HS-27A (cell line): ENCODE measurements at places on chromosomes 1 and 21.
A peak's percentile ranks its signal among the peaks of the same experiment; 100 is the strongest.

- no peak for DNase-seq
These were observed 30.8 kb upstream of the FAM78B start for GRCh38 chr1:166197597-166197996.

DNA sequence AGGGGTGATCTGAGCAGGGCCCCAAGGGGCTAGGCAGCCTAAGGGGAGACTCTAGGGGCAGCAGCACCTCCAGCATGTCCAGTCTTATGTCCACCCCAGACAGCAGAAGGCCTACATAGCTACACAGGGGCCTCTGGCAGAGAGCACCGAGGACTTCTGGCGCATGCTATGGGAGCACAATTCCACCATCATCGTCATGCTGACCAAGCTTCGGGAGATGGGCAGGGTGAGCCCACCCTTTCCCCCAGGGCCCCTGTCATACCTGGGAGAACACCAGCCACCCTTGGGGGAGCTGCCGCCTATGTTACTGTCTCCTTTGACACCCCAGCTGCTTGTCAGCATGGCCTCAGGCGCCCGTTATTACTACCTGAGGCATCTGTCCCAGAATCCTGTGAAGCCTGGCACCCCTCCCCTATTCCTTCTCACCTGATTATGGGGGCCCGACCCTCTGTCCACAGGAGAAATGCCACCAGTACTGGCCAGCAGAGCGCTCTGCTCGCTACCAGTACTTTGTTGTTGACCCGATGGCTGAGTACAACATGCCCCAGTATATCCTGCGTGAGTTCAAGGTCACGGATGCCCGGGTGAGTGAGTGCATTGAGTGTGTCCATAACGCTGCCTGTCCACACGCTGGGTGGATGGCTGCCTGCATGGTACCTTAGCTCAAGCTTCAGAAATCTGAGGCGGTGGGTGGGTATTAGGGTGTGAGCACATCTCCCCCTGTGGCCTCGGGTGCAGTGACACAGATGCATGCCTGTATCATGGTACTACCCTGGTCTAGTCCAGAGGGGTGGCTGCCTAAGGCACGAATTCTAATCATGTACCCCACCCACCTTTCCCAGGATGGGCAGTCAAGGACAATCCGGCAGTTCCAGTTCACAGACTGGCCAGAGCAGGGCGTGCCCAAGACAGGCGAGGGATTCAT is 29.7 kb upstream of the KDM4A start:
- DNase-seq: no peak

DNA sequence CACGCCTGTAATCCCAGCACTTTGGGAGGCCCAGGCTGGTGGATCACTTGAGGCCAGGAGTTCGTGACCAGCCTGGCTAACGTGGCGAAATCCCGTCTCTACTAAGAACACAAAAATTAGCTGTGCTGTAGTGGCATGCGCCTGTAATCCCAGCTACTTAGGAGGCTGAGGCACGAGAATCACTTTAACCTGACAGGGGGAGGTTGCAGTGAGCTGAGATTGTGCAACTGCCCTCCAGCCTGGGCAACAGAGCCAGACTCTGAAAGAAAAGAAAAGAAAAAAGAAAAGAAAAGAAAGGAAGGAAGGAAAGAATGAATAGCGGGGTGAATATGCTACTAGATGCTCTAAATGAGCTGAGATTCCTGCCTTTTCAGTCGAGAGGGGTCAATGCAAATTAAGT is 7.1 kb downstream of the GFI1 start:
- no peak for DNase-seq

DNA sequence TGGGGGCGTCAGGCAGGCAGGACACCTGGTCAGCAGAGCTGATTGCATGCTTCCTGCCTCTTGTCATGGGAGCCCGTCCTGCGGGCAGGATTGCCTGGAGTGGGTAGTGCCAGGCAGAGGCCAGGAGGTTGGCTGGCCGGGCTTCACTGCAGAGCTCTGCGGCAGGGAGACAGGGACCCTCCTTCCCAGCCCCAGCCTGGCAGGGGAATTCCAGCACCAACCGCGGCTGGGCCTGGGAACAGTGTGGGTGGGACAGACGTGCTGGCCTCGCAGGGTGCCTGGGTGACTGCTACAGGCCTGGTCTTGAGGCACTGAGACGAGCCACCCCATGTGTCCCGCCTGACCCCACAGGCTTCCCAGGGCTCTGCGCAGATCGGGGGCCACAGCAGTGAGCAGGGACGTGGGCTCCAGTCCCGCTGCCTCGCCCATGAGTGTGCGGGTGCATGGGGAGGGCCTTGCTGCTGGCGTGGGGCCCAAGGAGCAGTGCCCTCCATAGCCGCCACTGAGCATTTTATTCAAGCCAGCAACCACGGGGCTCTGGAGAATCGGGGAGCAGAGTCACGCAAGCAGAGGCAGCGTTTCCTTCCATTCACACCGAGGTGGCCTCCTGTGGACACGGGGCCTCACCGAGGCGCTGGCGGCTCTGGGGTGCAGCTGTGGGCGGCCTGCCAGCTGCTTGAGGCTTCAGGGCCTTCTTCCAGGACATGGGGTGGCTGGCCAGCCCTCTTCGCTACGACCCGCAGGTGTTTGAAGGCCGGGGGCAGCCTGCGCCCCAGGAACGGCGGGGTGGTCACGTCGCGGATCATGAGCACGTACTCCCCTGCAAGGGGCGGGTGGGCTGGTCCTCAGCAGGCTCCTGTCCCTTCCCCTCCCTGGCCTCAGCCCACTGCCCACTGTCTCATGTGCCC is 70.3 kb downstream of the MORN1 start:
- no peak for DNase-seq

DNA sequence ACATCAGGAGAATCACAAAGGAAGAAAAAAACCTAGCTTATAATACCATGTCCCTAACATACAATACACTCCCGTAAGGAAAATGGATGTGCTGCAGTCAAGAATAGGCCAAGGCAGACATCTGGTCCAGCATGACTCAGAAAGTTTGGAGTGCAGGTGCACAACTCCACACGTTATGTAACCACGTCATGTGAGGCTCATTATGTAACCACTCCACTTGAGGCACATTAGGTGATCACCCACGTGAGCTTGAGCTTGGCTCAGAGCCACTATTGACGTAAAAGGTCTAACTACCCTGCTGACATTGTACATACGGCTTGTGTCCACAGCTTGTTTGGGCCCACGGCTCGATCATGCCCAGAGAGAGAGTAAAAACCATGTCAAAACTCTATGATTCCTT is 99.8 kb upstream of the C1orf21 start:
- no peak for DNase-seq

DNA sequence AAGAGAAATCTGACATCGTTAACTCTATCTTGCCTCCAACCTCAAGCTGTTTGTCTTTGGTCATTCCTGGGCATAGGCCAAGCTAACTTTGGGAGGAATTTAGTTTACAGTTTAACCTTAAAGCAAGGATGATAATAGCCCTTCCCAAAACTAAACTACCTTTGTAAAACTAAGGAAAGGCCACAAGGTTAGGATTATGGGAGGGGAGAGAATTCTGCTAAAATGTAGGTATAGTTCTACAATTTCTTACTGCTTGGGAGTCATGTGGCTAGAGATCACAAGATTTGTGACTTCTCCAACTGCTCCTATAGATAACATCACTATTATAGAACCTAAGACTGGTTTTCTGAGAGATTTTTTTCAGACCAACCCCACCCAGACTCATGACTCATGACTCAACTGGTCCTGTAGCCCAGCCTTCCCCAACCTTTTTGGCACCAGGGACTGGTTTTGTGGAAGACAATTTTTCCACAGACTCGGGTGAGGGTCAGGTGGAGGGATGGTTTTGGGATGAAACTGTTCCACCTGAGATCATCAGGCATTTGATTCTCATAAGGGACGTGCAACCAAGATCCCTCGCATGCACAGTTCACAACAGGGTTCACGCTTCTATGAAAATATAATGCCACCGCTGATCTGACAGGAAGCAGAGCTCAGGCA is 70.7 kb upstream of the MUTYH start:
- peak; percentile 19 for DNase-seq

- no peak for DNase-seq
These were observed 69.8 kb upstream of the HSPA13 start for GRCh38 chr21:14452727-14453241.

GRCh38 chr1:109279615-109280278 is 3.2 kb downstream of the PSRC1 start:
- DNase-seq: no peak

DNA sequence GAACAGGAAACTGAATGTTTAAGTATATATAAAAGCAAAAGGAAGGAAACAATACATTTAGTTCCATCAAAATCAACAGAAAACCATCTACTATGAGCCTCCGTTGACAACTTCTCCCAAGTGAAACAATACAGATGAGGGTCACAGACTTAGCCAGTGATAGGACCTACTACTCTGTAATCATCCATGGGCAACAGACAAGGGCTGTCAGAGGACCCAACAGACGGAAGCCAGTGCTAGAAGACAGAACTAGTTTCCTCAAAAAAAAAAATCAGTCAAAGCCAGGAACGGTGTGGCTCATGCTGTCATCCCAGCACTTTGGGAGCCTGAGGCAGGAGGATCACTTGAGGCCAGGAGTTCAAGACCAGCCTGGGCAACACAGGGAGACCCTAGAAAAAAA is 20.6 kb downstream of the RERE start:
- no peak for DNase-seq

- no peak for DNase-seq
These were observed 203.7 kb upstream of the RUNX1 start for GRCh38 chr21:35252831-35253230.

- DNase-seq: no peak
These were observed 78.9 kb downstream of the CAMTA1 start for GRCh38 chr1:6864166-6864565.

- no peak for DNase-seq
These were observed 590.8 kb upstream of the PRMT6 start for GRCh38 chr1:106465666-106466065.

GRCh38 chr1:87072411-87072810 is 158.0 kb downstream of the HS2ST1 start:
- DNase-seq: no peak

DNA sequence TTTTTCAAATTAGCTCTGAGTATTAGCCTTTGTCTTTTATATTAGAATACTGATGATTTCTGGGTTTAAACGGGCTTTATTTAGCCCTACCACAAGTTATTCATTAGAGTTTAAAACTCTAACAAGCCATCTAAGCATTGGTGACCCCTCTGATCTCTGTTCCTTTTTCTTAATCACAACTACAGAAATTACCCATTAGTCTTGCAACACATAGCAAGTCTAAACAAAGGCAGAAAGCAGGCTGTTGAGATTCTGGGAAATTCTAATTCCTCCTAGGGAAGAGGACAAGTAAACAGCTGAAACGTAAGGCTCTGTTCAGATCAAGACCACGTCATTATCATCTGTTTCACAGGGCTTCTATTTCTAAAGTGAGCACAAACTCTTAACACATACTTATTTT is 491.2 kb upstream of the ZRANB2 start:
- DNase-seq: no peak

- no peak for DNase-seq
These were observed 645.5 kb downstream of the ADGRL2 start for GRCh38 chr1:82446236-82446635.

- no peak for DNase-seq
These were observed 33.8 kb upstream of the ID3 start for GRCh38 chr1:23593042-23593521.

- DNase-seq: no peak
These were observed 10.7 kb upstream of the ZP4 start for GRCh38 chr1:237901299-237901934.

DNA sequence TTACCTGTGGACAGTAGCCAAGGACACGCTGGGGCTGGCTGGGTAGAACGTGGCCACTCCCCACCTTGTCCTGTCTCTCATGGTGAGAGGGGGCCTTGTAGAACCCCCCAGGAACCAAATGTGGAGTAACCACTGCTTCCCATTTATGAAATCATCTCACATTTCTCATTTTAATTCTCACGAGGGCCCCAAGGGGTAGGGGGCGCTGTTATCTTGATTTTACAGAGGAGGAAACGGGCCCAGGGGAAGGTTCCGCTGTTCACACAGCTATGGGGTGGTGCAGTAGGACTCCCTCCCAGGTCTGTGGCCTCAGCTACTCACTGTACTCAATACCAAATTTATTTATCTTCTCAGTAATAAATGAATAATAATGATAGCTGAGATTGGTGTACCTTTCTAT is 5.5 kb downstream of the SMPDL3B start:
- DNase-seq: no peak

DNA sequence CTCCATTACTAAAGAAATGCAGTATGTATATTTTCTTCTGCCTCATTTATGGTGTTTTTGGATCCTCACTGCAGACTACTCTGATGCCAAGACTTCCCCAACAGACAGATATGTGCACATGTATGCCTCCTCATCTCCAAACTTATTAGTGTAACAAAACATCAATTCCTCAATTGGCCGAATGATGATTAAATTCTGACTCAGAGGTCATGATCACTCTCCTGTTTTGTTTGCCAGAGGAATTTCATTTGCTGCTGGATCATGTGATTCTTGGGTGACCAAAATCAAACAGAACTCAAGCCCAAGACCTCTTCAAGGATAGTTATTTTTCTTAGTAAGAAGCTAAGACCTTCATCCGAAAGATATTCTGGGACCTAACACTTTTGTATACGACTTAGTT is 227.6 kb downstream of the LMO4 start:
- no peak for DNase-seq

DNA sequence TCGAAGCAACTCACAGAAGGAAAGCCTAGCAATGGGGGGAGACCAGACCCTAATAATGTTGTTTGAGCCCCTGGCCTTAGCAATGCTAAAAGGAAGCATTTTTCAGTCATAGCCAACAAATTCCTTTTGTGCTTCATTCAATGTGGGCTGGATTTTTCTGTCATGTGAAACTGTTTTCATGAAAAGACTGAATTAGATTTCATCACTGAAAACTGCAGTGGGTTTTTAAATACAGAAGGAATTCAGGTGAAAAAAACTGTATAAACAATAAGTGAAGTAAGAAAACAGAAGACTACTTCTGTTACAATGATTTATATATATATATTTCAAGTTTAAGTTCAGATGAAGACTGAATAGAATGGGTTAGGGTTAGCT is 204.8 kb downstream of the SMYD3 start:
- no peak for DNase-seq

DNA sequence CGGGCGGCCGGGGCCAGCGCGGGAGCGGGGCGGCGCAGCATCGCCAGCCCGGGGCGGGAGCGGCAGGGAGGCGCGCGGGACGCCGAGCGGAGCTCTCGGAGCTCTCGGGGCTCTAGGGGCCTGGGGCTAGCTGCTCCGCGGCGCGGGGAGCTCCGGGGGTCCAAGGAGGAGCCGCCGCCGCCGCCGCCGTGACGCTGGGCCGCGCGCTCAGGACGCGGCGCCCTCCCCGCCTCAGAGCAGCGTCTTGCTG is 147 bp downstream of the CLSTN1 start:
- DNase-seq: no peak

DNA sequence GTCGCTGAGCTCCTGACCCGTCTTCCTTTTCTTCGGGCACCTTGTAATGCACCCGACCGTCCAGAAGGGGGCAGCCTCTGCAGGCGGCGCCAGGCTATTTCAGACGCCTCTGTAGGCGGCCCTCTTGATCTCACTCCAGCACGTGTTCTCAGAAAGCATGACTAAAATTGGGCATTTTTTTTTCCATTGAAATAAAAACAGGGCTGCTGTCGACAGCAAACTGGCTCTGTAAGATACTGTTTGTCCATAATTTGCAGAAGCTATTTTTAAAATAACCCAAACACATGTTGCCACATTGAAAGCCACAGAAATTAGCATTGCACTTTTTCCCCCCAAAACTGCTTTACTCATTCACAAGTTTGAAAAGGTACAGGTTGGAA is 78.0 kb downstream of the STUM start:
- no peak for DNase-seq

GRCh38 chr1:159653201-159653600 is 61.2 kb downstream of the CRP start:
- no peak for DNase-seq

- DNase-seq: no peak
These were observed 138.0 kb downstream of the HS2ST1 start for GRCh38 chr1:87052400-87052799.

GRCh38 chr21:42214921-42215320 is 4.0 kb upstream of the ABCG1 start:
- no peak for DNase-seq
